ENCODE measurements at places on chromosomes 5 and 9. TPM values are rescaled to one million over a fixed set of nuclear protein-coding genes. Genes with fewer than 3 reads are reported as not detected.

Gene SPATA31A3
- total RNA-seq, result not detected

Gene MUSK
- 0.71 TPM for total RNA-seq

Gene FKTN
- 20.5 TPM for total RNA-seq

Gene PPP2R2B
- 29.8 TPM for total RNA-seq

Gene SLC34A3
- 0.54 TPM for total RNA-seq

Gene CAPSL
- not detected for total RNA-seq

Gene SUSD3
- 7.0 TPM for total RNA-seq

Gene NIPAL4
- 0.27 TPM for total RNA-seq

Gene SKP2
- total RNA-seq, result 7.8 TPM

Gene SMU1
- 19.0 TPM for total RNA-seq

Gene NPR3
- total RNA-seq, result 34.3 TPM

Gene OR1J2
- 3.2 TPM for total RNA-seq

Gene SEMA5A
- total RNA-seq, result 17.6 TPM

DNA sequence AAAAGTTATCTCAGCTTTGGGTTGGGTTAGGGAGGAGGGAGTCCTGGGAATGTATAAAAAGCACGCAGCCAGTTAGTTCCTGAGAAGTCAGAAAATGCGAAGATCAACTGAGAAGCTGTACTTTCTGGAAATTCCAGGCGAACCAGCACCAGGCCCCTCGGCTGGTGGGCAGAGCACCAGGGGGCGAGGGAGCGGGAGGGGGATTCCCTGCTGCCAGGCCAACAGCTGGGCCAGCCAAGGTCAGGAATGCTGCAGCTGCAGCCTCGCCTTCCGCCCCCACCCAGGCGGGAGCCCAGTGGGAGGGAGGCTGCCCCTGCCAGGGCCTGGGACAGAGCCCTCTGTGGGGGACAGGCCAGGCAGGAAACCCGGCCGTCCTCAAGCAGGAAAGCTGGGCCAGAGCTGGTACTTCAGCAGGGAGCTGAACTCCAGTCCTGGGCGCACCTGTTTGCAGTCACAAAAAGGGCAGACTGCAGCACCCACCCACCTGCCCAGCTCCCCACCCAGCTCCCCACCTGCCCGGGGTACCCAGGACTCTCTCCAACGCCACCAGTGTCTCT is 35.5 kb downstream of the VAV2 start:
- no peak for DNase-seq
- H3K4me1 ChIP-seq, result peaks cover 25% of the 10 kb centered on the region
- no peaks in the 10 kb centered on the region for H3K36me3 ChIP-seq

- H3K4me1 ChIP-seq, result peaks cover 30% of the 10 kb centered on the region
- peaks cover 6% of the 10 kb centered on the region for H3K27me3 ChIP-seq
- DNase-seq, result no peak
- H3K36me3 ChIP-seq, result no peaks in the 10 kb centered on the region
- H3K27ac ChIP-seq, result peak overlapping the region; percentile 87
Observed at GRCh38 chr5:42951293-42951840, 88.8 kb downstream of the ANXA2R start.

- H3K4me1 ChIP-seq, result peaks cover 5% of the 10 kb centered on the region
- no peak overlapping the region for H3K4me3 ChIP-seq
- peak; percentile 0 for DNase-seq
- peaks cover 7% of the 10 kb centered on the region for H3K36me3 ChIP-seq
Observed at GRCh38 chr5:1516615-1517601, 6.9 kb downstream of the LPCAT1 start.

DNA sequence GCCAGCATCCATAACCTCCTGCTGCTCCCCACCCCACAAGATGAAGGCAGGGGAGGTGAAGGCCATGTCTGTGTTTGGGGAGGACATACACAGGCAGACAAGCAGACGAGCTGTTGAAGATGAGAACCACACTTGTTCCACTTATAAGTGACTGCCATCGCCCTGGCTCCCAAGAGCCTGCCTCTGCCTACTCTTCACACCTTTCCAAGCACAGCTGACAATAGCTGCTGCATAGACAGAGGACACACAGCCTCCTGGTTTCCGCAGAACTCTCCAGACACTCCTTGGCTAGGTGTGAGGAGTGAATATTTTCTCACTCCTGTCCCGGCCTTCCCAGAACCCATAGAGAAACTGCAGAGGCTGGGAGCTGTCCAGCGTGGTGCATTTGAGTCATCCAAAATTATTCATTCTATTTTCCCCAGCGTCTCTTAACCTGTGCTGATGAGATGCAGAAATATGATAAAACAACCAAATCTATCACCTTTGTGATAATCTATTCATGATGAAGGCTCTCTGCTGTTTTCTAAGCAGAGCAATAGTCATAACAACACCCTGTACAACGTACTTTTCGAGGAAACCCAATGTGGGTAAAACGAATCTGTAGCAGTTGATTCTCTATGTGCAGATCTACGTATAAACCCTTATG is 24.7 kb downstream of the KLF9 start:
- H3K27ac ChIP-seq, result no peak overlapping the region
- no peaks in the 10 kb centered on the region for H3K27me3 ChIP-seq
- no peak for DNase-seq
- H3K36me3 ChIP-seq, result peaks cover 7% of the 10 kb centered on the region
- H3K4me1 ChIP-seq, result peaks cover 63% of the 10 kb centered on the region

GRCh38 chr5:15168358-15168757 is 296.8 kb upstream of the ANKH start:
- DNase-seq, result no peak
- no peak overlapping the region for H3K4me3 ChIP-seq
- H3K27me3 ChIP-seq, result no peaks in the 10 kb centered on the region
- no peaks in the 10 kb centered on the region for H3K4me1 ChIP-seq
- H3K36me3 ChIP-seq, result no peaks in the 10 kb centered on the region

DNA sequence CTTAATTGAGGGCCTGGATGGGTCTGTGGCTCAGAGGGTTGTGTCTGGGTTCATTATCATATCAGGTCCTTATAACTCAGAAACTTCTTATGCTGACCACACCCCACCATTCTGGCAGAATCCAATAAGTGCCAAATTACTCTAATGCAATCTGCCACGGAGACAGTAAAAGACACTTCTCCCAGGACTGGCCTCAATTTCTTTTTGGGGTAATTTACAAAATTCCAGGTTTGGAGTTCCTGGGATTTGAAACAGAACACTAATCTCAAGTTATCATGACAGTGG is 187.8 kb downstream of the GNAQ start:
- no peaks in the 10 kb centered on the region for H3K27me3 ChIP-seq
- peaks cover 35% of the 10 kb centered on the region for H3K4me1 ChIP-seq
- H3K4me3 ChIP-seq, result no peak overlapping the region
- no peak for DNase-seq
- no peaks in the 10 kb centered on the region for H3K36me3 ChIP-seq

DNA sequence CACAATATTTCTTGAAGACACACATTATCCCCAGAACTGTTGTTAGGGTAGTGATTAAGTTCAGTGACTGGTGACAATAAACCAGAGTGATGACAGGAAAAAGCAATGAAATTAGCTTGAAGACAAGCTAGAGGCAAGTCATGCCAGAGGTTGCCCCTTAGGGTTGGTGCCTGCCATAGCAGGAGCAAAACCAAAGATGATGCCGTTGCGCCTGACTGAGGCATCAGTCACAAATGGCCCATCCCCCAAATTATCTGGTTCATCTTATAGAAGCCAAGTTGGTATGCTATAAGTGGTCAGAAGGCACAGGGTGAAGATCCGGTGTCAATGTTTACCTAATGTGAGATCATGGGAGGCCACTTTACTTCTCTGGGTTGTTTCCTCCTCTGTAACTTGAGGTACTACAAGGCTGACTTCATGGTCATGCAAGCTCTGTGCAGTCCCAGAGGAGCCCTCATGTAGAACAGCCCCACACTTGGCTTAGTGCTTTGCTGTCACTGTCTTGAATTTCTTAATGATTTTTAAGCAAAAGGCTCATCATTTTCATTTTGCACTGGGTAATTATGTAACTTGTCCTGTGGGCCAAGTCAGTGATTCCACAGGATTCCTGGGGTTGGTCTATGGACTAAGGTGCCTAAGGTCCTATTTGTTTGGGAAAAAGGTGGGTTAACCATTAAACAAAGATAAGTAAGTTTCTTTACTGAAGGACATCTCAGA is 211.3 kb downstream of the MAN2A1 start:
- H3K36me3 ChIP-seq, result no peaks in the 10 kb centered on the region
- no peaks in the 10 kb centered on the region for H3K27me3 ChIP-seq
- H3K4me1 ChIP-seq, result no peaks in the 10 kb centered on the region
- H3K27ac ChIP-seq, result no peak overlapping the region
- no peak for DNase-seq
- no peak overlapping the region for H3K4me3 ChIP-seq

DNA sequence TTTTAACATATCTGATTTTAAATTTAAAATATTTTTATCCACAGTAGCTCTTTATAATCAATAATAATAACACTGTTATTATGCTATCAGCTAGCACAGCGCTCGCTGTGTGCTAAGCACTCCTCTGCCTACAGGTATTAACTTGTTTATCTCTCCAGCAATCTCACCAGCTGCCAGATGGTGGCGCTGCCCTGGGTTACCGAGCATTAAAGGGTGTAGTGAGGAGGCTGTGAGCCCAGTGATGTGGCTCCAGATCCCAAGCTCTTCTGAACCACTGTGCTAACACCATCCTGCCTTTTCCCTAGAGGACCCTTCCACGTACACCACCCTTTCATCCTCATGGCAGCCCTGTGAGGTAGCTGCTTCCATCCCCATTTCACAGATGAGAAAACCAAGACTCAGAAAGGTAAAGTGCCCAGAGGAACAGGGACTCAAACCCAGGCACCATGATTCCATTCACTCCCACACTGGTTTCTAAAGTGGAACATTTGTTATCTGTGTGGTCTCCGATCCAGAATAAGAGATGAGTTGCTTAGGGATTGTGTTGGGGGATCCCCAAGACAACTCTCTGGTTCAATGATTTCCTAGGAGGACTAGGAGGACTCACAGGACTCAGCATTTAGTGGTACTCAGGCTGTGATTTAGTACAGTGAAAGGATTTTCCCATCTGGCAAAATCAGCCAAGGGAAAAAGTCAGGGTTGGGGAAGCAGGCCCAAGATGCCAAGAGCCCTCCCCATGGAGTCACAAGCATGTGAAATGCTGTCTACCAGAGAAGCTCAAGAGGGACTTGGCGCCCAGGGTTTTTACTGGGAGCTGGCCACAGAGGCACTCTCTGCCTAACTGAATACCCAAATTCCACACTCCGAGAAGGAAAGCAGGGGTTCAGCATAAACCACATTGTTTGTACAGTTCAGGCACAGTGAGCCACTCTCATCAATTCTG is 7.0 kb downstream of the IGFBPL1 start:
- H3K4me3 ChIP-seq, result no peak overlapping the region
- peak overlapping the region; percentile 36 for H3K27ac ChIP-seq
- peaks cover 8% of the 10 kb centered on the region for H3K4me1 ChIP-seq
- H3K36me3 ChIP-seq, result no peaks in the 10 kb centered on the region

DNA sequence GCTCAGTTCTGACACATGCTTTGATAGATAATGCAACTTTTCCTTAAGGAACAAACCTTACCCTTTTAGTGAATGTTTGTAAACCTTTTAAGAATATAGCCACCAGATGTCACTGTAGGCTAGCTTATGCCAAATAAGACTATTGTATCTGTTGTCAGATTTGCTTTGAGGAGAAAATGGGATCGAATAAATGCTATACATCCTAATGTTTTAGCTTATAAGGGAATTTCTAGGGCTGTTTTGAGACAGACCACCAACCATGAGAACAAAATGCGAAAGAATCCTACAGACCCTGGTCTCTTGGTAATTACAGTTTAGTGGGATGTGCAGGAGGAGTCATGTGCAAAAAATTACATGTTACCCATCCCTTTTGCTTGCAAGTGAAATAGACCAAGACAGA is 127.6 kb upstream of the NMUR2 start:
- no peak for DNase-seq
- no peaks in the 10 kb centered on the region for H3K4me1 ChIP-seq
- H3K4me3 ChIP-seq, result no peak overlapping the region

- DNase-seq, result no peak
- H3K4me1 ChIP-seq, result no peaks in the 10 kb centered on the region
- no peaks in the 10 kb centered on the region for H3K27me3 ChIP-seq
- H3K4me3 ChIP-seq, result no peak overlapping the region
- H3K27ac ChIP-seq, result no peak overlapping the region
- H3K36me3 ChIP-seq, result no peaks in the 10 kb centered on the region
Observed at GRCh38 chr9:87836951-87837705, 45.5 kb upstream of the SPATA31E1 start.

All from thoracic aorta (tissue), 2 donors.